ENCODE measurements at places on chromosomes 2 and 18.

DNA sequence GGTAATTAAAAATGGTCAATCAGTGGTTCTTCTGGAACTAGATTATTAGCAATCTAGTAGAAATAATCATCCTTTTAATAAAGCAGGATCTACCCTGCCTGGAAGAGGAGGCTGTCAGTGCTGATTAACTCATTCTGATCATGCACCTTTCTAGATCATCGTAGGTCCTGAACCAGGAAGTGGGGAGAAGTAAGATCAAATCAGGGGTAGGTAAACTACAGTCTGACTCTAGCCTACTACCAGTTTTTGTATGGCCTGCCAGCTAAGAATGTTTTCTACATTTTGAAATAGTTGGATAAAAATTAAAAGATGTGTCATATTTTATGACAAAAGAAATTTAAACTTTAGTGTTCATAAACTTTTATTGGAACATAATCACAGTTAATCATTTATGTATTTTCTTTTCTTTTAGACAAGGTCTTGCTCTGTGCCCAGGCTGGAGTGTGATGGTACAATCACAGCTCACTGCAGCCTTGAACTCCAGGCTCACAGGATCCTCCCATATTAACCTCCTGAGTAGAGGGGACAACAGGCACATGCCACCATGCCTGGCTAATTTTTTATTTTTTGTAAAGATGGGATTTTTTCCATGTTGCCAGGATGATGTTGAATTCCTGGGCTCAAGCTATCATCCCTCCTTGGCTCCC lies 36.1 kb downstream of the C18orf54 start:
- DNase-seq, result no peak

DNA sequence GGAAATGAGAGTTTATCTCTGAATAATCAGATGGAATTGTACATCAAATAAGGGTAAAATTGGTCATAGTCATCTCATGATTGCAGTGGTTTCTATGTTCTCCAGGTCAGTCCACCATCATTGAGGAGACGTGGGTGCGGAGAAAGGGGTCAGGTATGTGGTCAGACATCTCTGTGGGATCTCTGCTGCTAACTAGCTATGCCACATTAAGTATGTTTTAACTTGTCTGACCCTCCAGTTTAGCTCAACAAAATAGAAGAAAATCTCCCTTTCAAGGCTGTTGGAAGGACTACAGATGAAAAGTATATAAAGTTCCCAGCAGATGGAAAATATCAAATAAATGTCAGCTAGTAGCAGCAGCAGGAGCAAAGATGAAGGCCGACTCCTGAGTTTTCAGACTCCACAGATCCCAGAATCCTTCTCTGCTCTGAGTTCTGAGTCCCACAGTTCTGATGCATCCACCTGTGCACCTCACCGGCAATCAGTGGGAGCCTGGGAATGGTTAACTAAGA lies 106.6 kb upstream of the CYP1B1 start:
- DNase-seq, result no peak

- no peak for DNase-seq
Observed at GRCh38 chr18:78737006-78737915, 242.4 kb upstream of the SALL3 start.

GRCh38 chr2:71581026-71581425 lies 127.7 kb downstream of the DYSF start:
- no peak for DNase-seq

DNA sequence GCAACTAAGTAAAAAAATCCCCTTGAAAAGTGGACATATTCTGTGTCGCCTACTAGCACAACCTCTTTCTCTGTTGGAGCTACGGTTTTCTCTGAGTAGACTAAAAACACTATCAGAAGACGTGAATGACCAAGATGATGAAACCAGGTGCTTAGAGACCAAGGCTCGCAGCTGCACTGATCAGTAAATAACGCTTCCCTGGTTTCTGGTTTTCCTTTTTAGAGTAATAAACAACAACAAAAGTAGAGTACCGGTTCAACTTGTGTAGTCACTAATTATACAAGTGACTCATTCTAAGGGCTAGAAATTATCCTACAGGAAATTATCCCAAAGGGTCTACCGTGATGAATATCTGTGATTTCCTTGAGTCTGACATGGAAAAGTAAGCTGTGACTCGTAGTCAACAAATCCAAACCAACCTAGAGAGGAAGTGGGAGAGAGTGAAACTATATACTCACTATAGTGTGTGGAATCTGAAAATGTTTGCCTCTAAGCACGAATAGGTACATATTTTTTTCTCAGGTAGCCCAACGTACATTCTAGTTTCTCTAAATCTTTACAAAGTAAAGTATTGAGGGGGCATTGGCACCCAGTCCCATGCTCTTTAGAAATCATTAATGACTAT lies 17.8 kb downstream of the RASGRP3 start:
- no peak for DNase-seq

- DNase-seq, result no peak
Observed at GRCh38 chr2:151922845-151923666, 94.8 kb upstream of the ARL5A start.

DNA sequence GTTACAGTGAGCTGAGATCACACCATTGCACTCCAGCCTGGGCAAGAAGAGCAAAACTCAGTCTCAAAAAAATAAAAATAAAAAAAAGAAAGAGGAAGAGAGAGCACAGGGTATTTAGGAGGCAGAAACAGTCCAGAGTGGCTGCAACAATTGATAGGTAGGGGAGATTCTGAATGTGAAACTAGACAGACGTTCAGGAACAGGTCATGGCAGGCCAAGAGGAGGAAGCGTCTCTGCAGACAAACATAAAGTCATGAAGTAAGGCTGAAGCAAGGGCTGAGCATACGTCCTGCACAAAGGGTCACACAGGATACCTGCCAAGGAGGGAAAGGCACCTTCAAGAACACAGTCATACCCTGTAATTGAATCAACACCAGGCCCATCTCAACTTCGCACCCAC lies 64.1 kb upstream of the ZNF532 start:
- no peak for DNase-seq

DNA sequence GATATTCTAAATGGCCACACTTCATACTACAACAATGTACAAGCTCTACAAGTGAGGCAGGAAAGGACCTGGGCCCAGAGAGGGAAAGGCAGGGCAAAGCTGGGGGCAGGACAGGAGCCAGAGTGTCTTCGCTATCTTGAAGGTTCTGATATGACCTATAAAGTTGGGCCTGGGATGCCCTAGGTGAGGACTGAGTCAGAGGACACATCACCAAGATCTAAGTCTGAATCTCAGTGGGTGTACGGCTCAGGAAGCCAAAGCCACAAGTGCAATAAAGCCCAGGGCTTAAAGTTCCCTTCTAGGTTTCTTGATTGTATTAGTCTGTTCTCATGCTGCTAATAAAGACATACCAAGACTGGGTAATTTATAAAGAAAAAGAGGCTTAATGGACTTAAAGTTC lies 219.1 kb downstream of the ALK start:
- DNase-seq, result no peak

DNA sequence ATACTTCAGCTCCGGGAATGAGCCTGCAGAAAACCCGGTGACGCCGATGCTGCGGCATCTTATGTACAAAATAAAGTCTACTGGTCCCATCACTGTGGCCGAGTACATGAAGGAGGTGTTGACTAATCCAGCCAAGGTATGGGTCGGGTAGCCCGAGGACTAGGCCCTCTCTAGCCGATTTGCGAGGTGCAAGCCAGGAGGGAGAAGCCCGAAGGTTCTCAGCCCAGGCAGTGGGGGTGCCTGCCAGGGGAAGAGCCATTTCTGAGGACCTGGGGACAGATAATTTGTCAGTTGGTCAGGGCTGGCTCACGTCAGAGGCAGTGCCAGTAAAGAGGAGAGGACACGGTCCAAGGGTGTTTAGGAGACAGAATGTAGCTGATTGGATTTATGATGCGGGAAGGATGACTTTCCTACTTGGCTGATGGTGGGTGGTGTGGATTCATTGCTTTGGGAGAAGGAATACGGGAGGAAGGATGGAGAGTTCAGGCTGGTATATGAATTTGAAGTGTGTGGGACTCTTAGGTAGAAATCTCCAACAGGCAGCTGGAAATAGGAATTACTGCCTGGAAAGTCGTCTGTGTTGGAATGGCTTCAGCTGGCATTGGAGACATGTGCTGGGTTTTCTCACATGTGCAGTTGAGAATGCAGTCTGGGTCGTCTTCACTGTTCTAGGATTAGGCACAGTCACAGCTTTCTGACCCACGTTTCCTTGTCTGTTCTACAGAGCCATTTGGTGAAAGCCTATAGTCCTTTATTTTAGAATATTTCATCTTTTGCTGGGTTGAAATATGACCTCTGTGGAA lies 874 bp downstream of the NDUFAF7 start:
- no peak for DNase-seq

GRCh38 chr2:20384953-20385352 lies 34.3 kb upstream of the PUM2 start:
- DNase-seq, result no peak

- DNase-seq, result no peak
Observed at GRCh38 chr2:81734981-81735380, 1430.4 kb upstream of the LRRTM1 start.

All from stimulated activated CD8-positive, alpha-beta memory T cell treated with anti-CD3 and anti-CD28 coated beads, Interleukin-2, amount 100 ng/mL, for 48 hours (primary cell).